ENCODE measurements at places on chromosomes 7 and 10. TPM values are rescaled to one million over a fixed set of nuclear protein-coding genes. Genes with fewer than 3 reads are reported as not detected.

Gene NUTM2E
- total RNA-seq, result not detected

DNA sequence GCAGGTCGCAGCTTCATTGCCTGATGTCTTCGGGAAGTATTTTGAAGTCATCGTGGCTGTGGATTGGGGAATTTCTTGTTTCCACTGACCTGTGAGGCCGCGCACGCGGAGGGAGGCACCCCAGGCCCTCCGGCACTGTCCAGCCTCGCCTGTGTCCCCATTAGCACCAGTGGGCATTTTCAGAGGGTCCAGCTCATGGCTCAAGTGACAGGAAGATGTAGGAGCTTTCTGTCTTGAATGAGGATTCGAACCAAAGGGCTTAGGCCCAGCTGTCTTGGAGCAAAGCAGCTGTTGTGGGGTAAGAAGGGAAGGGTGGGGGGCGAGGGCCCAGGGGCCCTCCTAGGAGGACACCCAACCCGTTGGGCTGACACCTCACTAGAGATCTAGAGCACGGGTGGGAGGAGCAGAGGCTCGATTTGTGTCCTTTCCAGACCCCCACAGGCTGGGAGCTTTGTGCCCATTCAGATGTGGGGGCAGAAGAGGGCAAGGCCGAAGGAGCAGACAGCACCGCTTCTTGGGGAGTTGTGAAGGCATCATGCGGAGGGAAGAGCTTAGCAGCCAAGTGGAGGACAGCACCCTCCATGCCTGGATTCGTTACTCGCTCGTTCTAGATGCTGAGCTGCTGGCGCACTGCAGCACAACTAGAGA is 914 bp downstream of the ZNF37A start:
- DNase-seq, result peak; percentile 74

DNA sequence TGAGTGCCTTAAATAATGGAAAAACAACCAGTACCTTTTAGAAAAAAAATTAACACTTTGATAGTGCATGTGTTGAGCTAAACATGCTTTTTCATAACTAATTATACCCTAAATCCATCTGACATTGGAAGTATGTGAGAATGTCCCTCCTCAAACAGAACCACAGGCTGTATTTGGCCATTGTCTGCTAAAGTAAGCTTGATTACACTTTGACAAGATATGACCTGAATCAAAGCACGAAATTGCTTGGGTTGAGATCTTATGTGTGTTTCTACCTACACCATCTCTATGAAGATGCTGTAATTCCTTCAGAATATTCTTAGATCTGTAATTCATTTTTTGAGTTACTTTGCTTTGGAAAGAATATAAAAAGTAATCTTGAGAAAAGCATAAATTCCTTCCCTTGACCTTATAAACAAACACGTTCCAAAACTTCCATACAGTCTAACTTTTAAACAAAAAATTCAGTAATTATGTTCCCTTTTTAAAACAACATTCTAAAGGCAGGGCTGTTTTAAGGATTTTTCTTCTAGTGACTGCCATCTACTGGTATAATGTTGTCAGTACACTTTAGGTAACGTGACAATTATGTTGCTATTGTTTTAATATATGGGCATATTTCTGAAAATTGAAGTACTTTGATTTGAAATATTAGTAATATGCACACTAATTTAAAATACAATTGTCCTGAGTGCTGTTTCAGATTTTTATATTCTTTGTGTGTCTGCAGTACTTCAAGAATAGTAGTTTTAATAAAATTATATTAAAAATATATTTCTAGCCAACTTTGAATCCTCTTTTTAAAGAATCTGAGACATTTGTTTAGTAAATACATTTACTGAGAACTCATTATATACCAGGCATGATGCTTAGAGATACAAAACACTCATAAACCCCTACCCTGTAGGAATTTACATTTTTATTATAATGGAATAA is 20.9 kb downstream of the CD36 start:
- no peak for DNase-seq

GRCh38 chr10:75755528-75755927 is 324.1 kb downstream of the LRMDA start:
- DNase-seq, result no peak

DNA sequence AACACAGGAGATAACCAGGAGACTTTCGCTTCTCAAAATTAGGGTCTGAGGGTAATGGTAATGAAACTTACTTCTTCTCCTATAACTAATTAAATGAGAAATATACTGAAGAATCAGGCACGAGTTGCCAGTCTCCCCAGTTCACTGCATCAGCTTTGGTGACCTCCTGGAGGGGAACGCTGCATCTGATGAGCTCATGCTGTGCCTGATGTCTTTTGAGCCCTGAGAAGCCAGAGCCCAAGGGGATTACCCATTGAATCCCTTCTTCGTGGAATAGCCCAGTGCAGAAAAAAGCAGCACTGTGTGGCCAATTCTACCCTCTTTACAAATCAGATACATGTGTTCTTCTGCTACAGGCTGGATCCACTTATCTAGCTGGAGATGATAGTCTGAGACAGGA is 45.1 kb downstream of the CYP2C9 start:
- no peak for DNase-seq
